ENCODE measurements at places on chromosomes 3 and 15.

GRCh38 chr3:62832553-62832952 lies 42.7 kb downstream of the CADPS start:
- no peak for DNase-seq

DNA sequence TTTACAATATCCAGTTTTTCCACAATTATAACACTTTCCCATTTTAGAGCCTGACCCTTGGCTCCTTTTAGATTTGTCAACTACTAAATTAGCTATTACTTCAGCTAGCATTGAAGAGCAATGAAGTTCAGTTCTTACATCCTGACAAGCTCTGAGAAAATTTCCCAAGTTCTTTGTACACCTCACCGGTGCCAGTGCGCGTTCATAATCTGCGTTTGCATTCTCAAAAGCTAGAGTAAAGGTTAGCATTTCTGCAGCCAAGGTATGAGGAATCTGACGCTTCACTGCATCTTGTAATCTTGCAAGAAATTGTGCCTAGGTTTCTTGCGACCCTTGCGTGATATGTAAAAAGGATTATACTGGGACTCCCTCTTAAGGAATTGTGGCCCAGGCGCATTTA lies 25.2 kb upstream of the XCR1 start:
- DNase-seq: no peak

- DNase-seq: no peak
Measured at GRCh38 chr3:179716226-179716625, 63.4 kb downstream of the USP13 start.

DNA sequence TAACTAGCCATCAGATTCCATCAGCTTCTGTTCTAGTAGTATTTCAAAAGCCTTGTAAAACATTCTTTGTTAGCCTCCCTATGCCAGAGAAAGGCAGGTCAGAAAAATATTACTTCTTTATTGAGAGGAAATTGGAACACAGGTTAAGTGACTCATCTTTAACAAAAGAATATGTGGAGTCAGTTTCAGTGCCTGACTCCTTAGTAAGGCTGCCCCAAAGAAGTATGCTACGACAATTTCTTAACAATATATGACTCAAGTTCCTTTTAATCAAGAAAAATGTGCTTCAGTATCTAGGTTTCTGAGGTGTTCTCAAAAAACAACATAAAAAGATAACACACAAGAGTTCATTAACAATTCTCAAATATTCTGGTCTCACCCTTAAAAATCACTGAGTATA lies 139.2 kb downstream of the VPS13C start:
- no peak for DNase-seq

- DNase-seq: no peak
Measured at GRCh38 chr15:40413036-40413435, 7.4 kb downstream of the IVD start.

DNA sequence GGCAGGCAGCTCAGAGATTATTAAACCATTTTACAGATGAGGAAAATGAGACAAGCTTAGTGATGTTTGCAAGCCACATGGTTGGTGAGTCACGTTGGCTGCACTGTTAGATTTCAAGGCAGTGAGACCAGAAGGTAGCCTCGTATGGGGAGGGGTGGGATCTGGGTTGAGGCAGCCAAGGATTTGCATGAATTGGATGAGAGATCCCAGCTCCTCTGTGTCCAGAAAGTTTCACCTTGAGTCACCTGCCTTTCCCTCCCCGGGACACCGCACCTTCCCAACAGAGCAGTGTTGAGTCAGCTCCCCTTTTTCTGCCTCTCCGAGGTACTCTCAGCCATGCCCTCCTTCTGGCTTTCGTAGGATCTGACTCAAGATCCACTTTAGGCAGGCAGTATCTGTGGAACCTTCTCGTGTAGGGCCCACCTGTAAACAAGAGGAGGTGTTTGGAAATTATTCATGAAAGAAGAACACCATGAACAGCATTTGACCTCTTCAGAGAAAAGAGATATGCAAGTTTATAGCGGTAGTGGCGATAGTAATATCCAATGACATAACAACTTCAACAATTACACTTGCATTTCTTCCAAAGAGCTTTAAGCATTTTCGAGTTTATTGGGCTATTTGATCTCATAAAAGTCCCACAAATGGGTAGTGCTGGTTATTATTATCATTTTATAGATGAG lies 46.8 kb upstream of the VPS8 start:
- DNase-seq: no peak

GRCh38 chr15:90957031-90957790 lies 2.5 kb downstream of the RCCD1 start:
- DNase-seq: no peak

All from stimulated activated CD8-positive, alpha-beta memory T cell treated with anti-CD3 and anti-CD28 coated beads, Interleukin-2, amount 100 ng/mL, for 1 hour (primary cell).